ENCODE measurements at places on chromosomes 1 and 21. TPM values are rescaled to one million over a fixed set of nuclear protein-coding genes. Genes with fewer than 3 reads are reported as not detected.

CHI3L2 gene
- total RNA-seq, result 0.52 TPM

DNA sequence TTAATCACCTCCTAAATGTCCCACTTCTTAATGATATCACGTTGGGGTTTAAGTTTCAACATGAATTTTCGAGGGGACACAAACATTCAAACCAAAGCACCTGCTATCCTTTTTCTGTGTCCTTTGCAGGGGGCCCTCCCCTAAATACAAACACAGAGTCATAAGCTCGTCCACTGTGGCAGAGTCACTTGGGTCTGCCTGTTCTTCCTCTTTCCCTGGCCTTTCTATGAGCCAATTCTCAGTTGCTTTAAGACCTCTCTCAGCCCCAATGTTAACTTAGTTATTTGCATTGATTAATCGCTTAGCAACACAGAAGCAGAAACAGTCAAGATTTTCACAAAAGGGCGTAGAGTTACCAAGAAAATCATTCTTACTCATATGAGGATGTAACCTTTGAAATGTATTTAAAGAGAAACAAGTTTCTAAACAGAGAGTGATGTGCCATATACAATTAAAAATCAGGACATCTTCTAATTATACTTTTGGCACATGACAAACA lies 14.9 kb downstream of the APCS start:
- H3K4me3 ChIP-seq, result no peak overlapping the region
- no peaks in the 10 kb centered on the region for H3K27me3 ChIP-seq
- no peak overlapping the region for H3K27ac ChIP-seq

- H3K4me3 ChIP-seq, result no peak overlapping the region
- H3K36me3 ChIP-seq, result no peaks in the 10 kb centered on the region
- no peak for DNase-seq
- H3K27ac ChIP-seq, result no peak overlapping the region
Measured at GRCh38 chr1:229004066-229004833, 266.7 kb upstream of the RAB4A start.

- peak overlapping the region; percentile 44 for H3K27ac ChIP-seq
- H3K4me3 ChIP-seq, result peak overlapping the region; percentile 73
- H3K36me3 ChIP-seq, result peaks cover 53% of the 10 kb centered on the region
- peaks cover 18% of the 10 kb centered on the region for H3K4me1 ChIP-seq
Measured at GRCh38 chr1:1020415-1021009, 592 bp downstream of the AGRN start.

DNA sequence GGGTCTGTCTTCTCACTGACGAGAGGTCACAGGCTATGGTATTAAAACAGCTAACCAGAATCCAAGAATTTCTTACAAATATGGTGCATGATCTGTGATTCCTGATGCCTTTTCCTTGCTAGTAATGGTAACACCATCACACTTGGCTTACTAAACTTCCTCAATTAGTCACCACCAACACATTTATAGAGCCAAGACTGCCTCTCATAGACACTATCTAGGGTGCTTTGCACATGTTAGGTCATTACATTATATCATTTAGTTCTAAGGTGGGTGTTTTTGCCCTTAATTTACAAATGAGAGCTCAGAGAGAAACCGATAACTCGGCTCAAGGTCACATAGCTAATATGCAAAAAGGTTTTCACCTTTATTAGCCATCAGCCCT lies 8.7 kb downstream of the KIF21B start:
- peaks cover 11% of the 10 kb centered on the region for H3K36me3 ChIP-seq
- no peak overlapping the region for H3K4me3 ChIP-seq
- no peaks in the 10 kb centered on the region for H3K27me3 ChIP-seq
- no peak overlapping the region for H3K27ac ChIP-seq
- H3K4me1 ChIP-seq, result peaks cover 41% of the 10 kb centered on the region

- peaks cover 49% of the 10 kb centered on the region for H3K27me3 ChIP-seq
- DNase-seq, result no peak
- no peak overlapping the region for H3K27ac ChIP-seq
- no peaks in the 10 kb centered on the region for H3K36me3 ChIP-seq
Measured at GRCh38 chr1:233879841-233880240, 24.6 kb upstream of the SLC35F3 start.

DNA sequence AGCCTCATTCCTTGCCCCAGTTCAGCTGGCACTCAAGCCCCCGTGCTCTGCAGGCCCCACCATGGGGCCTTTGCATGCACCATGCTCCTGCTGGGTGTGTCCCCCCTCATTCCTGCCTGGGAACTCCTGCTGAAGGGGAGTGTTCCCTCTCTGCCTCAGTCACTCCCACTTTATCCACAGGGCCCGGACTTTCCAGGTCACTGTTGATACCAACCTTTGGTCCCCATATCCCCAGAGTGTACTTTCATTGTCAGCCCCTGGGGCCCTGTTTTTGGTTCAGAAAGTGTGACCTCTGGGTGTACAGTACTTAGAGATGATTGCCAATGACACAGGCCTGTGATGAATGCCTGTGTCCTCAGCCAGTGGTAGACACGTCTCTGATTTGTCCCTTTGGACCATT lies 2.9 kb downstream of the TTC22 start:
- H3K4me1 ChIP-seq, result peaks cover 82% of the 10 kb centered on the region
- H3K27me3 ChIP-seq, result no peaks in the 10 kb centered on the region
- peaks cover 33% of the 10 kb centered on the region for H3K36me3 ChIP-seq
- no peak for DNase-seq
- peak overlapping the region; percentile 4 for H3K4me3 ChIP-seq
- no peak overlapping the region for H3K27ac ChIP-seq

DNA sequence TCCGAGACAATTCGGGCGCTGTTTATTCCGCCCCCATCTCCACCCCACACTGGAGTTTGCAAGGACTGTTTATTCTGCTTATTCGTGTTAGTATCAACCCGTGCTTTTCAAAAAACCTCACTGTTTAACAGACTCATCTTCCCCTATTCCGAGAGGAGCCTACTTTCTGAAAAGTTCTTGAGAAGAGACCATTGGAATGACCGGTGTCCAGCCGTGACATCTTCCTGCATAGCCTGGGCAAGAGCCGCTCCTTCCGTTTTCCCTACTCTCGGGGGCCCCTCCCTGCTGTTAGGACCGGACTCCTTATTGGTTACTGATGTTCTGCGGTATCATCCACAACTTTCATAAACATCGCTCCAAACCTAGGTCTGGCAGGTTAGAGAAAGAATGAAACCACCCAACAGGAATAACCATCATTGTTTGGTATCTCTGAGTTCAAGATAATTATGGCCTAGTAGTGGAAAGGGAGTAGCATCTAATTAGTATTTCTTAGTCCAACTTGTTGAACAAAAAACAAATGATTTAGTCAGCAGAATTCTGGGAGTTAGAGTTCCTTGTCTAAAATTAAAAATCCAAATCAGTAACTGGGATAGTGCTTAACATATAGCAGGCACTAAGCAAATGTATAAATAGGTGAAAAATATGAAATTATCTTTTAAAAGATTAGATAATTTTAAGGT lies 837 bp downstream of the STXBP3 start:
- H3K4me1 ChIP-seq, result peaks cover 19% of the 10 kb centered on the region
- peak; percentile 65 for DNase-seq
- peak overlapping the region; percentile 97 for H3K27ac ChIP-seq
- H3K36me3 ChIP-seq, result peaks cover 14% of the 10 kb centered on the region
- H3K27me3 ChIP-seq, result no peaks in the 10 kb centered on the region
- H3K4me3 ChIP-seq, result peak overlapping the region; percentile 85

DNA sequence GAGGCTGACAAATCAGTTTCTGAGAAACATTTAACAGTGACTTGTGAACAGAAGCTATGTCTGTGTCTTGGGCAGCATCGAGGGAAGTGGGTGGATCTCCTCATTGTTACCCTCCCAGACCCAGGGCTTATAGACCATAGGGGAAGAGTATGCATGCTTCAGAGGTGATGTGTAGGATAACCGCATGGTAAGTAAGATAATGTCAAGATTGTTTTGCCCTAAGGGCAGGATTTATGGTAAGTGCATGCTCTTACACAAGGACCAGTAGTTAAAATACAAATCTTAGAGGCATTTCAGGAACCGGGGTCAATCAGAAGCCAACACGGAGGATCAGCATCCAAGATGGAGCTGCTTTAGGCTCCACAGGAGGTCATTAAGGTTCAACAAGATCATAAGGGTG lies 7.7 kb upstream of the PRMT2 start:
- no peaks in the 10 kb centered on the region for H3K27me3 ChIP-seq
- H3K36me3 ChIP-seq, result no peaks in the 10 kb centered on the region
- no peak for DNase-seq

GRCh38 chr1:41851589-41851988 lies 67.1 kb downstream of the HIVEP3 start:
- H3K27me3 ChIP-seq, result no peaks in the 10 kb centered on the region
- DNase-seq, result peak; percentile 42
- peaks cover 4% of the 10 kb centered on the region for H3K36me3 ChIP-seq
- H3K4me3 ChIP-seq, result no peak overlapping the region

DNA sequence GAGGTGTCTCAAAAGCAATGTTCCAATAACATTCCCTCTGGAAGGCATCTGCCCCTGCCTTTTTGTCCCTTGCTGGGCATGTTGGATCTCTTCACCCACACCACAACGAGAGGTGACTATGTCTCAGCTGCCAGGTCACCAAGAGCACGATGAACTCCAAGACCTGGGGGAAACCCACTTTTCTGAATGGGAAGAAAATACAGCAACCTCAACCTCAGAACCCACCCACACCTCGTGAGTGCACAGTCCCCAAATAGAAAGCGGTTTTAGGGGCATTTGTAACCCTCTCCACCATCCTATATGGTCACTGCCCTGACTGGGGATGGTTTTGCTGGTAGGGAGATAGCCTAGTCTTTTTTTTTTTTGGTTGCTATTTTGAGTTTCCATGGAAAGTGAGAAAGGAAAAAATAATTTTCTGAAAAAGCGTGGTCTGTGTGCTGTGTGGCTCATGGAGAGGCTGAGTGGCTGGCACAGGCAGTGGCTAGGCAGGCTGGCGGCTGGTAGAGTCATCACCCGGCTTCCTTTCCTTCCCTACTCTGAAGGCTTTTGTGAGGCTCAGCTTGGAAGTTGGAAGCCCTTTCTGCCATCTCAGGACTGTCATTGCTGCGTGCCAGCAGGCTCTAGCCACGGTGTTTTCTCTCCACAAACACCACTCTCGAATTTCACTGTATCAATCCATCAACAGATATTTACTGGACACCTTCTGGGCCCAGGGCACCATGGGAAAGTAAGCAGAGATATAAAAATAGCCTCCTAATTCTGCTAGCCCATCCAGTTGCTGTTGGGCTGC lies 15.8 kb downstream of the TSPAN2 start:
- H3K27me3 ChIP-seq, result no peaks in the 10 kb centered on the region
- peaks cover 26% of the 10 kb centered on the region for H3K4me1 ChIP-seq
- DNase-seq, result no peak
- no peaks in the 10 kb centered on the region for H3K36me3 ChIP-seq
- H3K4me3 ChIP-seq, result no peak overlapping the region

DNA sequence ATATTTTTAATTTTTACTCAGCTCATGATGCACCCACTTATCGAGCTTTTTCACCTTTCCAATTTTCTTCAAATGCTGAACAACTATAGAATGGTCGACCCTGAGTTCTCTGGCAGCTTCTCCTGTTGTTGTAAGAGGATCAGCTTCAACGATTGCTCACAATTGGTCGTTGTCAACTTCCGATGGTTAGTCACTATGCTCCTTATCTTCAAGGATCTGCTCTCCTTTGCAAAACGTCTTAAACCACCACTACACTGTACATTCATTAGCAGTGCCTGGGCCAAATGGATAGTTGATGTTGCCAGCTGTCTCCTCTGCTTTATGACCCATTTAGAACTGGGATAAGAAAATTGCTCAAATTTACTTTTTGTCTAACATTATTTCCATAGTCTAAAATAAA lies 385.9 kb upstream of the LYPLAL1 start:
- no peaks in the 10 kb centered on the region for H3K36me3 ChIP-seq
- no peaks in the 10 kb centered on the region for H3K27me3 ChIP-seq
- H3K27ac ChIP-seq, result no peak overlapping the region
- H3K4me1 ChIP-seq, result no peaks in the 10 kb centered on the region

Measured in Calu3 (cell line).